Spleen (tissue), 13 donors: ENCODE measurements at places on chromosomes 3 and 15.

DNA sequence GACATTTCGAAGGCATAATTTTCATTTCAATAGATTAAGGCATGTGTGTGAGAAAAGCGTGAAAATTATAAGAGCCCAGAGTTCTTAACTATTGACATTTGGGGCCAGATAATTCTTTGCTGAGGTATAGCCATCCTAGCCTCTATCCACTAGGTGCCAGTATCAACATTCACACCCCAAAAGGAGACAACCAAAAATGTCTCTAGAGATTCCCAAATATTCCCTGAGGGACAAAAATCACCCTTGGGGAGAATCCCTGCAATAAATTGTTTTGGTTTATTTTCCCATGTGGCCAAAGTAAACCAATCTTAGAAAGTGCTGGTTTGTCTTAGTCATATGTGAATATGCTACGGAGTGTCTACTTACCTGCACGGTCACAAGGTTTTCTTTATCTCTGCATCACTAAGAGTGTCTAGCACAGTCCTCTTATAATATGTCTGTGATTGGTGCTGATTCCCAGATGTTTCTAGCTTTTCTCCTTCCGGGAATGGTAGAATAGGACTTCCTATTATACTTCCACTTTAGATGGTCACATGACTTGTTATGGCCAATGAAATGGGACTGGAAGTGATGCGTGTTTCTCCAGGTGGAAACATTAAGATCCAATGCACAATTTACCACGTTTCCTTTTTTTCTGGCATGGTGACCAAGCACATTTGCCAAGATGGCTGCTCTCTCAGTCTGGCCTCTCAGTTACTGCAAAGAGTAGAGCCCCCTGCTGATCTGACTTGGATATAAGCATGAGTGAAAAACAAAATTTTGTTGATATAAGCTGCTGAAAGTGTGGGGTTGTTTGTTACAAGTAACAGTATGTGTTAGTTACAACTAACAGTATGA is 8.0 kb upstream of the KBTBD8 start:
- DNase-seq: no peak

DNA sequence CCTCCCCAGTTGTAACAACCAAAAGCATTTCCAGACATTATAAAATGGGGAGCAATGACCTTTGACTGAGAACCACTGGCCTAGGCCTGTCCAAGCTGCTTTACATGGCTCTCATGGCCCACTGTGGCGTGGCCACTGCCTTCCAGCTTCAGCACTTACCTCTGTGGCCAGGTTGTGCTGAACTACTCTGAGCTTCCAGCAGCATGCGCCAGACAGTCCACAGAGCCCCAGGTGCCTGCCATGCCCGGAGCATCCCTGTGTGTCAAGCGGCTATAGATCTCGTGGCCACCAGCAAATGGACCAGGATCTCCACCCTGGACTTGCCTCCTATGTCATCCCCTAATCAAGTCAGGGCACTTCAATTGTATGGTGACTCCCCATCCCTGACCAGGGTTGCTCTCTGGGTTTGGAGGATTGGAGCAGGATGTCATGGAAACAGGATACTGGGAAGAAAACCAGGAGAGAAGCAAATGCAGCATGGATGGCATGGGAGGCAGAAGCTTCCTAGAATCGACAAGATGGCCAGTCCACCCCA is 199.7 kb downstream of the UACA start:
- no peak for DNase-seq

GRCh38 chr3:53828581-53828980 is 17.6 kb downstream of the CHDH start:
- DNase-seq: no peak

GRCh38 chr3:135731546-135731945 is 234.0 kb upstream of the PPP2R3A start:
- DNase-seq: no peak

DNA sequence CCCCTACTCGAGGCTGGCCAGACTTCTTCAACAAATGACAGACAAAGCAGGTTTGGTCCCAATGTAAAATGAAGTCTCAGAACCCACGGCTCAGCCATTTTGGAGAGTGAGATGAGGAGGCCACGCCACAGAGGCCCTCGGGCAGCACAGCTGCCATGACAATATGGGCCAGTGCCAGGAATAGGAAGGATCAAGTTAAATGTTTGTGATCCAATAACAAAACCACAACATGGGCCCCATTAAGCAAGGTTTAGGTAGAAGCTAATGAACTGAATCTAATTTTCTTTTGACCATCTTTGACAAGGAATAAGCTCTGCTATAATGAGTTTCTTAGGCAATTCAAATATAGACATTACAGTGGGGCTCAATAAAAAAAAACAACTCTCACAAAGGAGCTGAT is 52.6 kb downstream of the RFTN1 start:
- DNase-seq: no peak

DNA sequence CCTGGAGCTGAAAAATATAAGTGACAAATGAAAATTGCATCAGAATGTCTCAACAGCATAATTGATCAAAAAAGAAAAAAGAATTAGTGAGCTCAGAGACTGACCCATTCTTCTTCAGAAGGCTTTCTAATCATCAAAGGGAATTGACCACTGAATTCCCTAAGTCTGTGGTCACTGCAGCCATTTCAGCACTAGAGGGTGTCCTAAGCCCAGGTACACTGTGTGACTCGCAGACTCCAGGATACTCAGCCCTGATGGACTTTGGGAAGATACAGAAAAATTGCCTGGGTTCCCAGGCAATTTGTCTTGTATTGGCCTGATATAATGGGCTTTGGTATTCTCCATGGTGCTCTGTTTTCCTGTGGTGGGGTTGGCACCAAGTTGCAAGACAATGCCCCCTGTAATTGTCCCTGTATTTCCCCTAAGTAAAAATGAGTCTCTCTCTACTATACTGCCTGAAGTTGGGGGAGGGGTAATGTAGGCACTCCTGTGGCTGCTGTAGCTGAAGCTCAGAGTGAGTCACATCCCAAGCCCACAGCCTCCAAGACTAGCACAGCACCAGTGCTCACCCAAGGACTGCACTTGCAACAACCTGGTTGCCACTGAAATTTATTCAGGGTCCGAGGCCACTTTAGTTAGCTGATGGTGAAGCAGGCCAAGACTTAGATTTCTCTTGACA is 256.0 kb upstream of the STAC start:
- DNase-seq: no peak
